Muscle of arm (tissue), 14 donors: ENCODE measurements at places on chromosomes 5 and 9. TPM values are rescaled to one million over a fixed set of nuclear protein-coding genes. Genes with fewer than 3 reads are reported as not detected.

Gene OTP
- polyA plus RNA-seq = not detected

Gene GRM6
- 0.42 TPM for polyA plus RNA-seq

Gene FGF10
- polyA plus RNA-seq = 9.2 TPM

Gene ECM2
- 23.0 TPM for polyA plus RNA-seq

Gene PCDHGB3
- polyA plus RNA-seq = 1.5 TPM

Gene FAM13B
- 35.0 TPM for polyA plus RNA-seq

Gene TTC16
- not detected for polyA plus RNA-seq

DNA sequence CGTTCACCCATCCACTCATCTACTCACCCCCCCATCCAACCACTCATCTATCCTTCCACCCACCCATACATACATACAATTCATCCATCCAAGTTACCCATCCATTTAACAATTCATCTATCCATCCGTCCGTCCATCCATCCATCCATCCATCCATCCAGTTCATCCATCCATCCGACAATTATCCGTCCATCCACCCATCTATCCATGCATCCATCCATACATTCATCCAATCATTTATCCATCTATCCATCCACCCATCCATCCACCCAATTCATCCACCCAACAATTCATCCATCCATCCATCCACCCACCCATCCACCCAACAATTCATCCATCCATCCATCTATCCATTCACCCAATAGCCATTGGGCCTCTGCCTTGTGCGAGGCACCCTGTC is 173.2 kb upstream of the MVB12B start:
- DNase-seq = no peak

DNA sequence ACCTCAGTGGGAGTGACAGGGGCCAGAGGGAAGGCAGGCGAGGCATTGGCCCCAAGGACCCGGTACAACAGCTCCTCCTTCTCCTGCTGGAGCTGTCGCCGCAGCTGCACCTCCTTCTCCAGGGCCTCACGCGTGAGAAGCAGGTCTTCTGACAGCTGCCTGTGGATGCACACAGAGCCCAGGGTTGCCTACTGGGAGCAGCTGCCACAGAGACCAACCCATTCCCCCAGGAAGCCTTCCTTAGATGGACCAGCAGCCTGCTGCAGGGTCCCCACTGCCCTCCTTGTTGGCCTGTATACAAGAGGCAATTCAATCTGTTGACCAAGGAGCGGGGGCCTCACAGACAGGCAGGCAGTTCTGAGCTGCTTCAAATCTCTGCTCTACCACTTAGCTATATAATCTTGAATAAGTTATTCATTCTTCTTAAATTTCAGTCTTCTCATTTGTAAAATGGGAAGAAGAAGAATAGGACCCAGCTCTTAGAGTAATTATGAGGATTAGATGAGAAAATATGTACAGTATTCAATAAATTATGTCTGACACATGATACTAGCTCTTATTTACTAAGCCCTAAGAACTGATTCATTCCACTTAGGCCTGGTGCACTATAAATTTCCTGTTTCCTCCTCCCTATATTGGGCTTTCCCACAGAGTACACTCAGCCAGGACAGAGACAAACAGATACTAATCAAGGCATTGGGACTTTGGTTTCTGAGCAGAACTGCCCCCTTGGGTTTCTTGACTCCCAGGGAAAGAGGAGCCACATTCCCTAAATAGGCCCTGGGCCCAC is 26.1 kb upstream of the ANXA6 start:
- DNase-seq = no peak

GRCh38 chr5:72511366-72511765 is 4.2 kb upstream of the ZNF366 start:
- no peak for DNase-seq

- no peak for DNase-seq
Observed at GRCh38 chr5:23303435-23303834, 204.0 kb upstream of the PRDM9 start.

- no peak for DNase-seq
Observed at GRCh38 chr5:128757196-128757959, 207.9 kb upstream of the SLC27A6 start.

- DNase-seq = no peak
Observed at GRCh38 chr5:145982572-145983318, 46.4 kb downstream of the SH3RF2 start.

DNA sequence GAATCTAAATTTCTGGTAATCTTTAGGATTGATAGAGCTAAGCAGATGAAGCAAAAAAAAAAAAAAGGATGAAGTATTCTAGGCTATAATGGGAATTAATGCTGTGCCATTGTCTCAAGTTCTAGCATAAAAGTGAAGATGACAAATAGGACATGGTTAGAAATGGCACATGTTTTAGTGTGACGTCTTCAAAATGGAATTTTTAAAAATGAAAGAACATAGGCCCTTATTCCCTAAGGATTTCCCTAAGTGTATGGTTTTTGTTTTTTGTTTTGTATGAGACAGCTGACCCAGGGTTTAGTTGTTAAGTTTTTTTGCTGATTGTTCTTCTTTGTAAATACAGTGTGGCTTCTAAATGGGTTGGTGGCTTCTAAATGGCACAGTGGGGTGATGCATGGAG is 7.1 kb downstream of the TLE4 start:
- DNase-seq = no peak

- DNase-seq = no peak
Observed at GRCh38 chr9:93112864-93113389, 16.9 kb downstream of the CARD19 start.

GRCh38 chr5:56421246-56422075 is 188.3 kb upstream of the ANKRD55 start:
- no peak for DNase-seq

DNA sequence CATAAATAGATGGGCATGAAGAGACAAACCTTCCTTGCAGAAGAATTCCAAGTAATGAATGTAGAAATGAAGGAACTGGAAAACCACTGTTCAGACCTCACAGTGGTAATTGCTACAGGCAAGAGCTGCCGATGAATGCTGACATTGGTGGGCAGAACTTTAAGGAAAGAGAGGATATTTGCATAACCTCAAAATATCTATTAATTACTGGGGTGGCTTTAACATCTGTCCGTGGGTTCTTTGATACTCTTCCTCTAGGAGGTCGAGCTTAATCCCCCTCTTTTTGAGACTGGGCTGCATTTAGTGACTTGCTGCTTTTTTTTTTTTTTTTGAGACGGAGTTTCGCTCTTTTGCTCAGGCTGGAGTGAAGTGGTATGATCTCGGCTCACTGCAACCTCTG is 34.7 kb downstream of the LAMC3 start:
- DNase-seq = no peak

- DNase-seq = no peak
Observed at GRCh38 chr9:109289931-109290330, 30.9 kb downstream of the EPB41L4B start.

GRCh38 chr5:168992016-168992415 is 308.9 kb downstream of the SLIT3 start:
- DNase-seq = no peak

DNA sequence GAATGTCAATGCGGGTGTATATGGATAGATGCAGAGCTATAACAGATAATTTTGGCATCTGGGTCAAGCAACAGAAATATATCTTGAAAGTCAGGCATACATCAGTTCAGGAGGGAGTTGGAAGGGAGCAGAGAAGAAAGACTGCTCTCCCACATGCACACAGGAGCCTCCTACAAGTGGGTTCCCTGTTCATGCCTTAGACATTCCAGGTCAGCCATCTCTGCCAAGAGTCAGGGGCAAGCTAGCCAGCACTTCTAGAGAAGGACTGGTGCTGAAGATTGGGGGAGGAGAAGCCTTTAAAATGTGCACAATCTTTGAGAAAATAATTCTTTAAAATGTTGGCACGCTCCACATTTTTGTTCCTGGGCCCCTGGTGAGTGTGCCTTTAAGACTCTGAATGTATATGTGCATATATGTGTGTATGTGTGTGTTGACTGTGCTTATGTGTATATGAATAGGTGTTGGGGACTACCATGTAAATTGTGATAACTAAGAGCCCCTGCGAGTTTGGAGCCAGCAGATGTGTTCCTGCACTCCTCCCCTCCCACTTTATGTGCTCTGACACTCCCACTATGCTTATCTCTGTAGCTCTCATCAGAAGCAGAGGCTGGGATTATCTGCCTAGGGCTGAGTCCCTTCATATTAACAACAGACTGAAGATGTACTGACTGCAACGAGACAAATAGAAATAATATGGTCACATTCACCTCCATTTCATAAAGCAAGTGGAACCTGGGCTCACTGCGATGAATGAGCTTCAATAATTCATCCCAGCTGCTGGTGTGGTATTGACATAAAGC is 21.5 kb upstream of the DELE1 start:
- no peak for DNase-seq

DNA sequence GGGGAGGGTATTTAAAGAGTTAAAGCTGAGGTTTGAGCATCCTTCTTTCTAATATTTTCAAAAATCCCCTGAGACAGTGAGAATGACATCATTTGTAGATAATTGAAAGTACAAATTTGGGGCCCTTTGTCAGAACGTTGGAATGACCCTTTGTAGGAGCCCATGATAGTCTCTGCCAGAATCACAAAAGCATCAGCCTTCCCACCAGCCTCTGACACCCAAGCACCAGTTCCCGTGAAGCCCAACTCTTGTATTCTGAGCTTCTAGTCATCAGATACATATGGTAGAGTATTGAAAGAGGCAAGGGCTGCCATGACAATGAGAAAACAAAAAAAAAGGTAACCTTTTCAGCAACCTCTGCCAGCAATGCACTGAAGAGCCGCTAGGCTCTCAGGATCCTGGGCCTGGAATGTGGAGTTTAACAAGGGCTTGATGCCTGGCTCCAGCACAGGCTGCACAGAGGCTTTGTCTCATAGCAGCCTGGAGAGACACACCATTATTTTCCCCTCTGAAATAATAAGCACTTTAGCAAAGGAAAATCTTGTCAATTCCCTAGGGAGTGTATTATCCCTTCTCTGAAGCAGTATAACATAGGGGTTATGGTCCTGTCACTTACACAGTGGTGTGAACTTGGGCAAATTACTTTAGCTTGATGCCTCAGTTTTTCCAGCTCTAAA is 114.4 kb downstream of the ZNF608 start:
- DNase-seq = no peak

DNA sequence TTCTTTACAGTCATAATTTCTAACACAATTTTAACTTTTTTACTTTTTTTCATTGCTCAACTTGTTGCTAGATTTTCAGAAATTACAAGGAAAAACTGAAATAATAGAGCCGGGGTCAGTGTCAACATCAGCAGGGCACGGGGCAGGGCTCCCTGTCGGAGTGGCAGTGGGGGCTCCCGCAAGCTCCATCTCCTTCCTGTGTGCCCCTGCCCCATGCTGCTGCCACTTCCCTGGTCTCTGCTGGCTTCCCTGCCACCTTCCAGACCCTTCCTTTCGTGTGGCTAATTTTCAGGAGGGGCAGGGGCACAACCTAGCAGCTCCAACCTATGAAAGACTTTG is 1.0 kb upstream of the EXOC3 start:
- no peak for DNase-seq

DNA sequence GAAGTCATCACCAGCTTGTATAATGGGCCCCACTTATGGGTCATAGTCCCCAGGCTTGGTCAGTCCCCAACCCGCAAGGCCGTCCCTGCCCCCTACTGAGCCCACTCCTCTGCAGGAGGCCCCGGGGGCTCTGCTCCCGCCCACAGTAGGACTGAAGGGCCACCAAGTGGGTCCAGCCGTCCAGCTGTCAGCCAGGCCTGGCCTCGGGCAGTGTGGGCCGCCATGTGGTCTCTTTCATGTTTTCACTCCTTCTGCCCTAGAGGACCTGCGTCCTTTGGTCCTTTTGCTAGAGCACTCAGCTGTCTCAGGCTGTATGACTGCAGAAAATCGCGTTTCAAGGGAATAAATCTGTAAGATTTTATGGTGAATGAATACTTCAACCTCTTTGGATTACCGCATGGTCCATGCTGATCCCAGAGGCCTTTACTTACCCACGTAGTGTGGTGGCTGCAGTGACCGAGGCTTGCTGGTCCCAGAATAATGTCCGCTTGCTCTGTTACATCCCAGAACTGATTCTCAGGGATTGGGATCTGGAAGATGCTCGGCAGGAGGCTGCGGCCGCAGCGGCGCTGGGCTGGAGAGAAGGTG is 105.7 kb upstream of the FAM120A start:
- no peak for DNase-seq

GRCh38 chr5:62707563-62707962 is 128.9 kb downstream of the LRRC70 start:
- no peak for DNase-seq

- DNase-seq = no peak
Observed at GRCh38 chr9:113519426-113520108, 56.0 kb downstream of the RGS3 start.

DNA sequence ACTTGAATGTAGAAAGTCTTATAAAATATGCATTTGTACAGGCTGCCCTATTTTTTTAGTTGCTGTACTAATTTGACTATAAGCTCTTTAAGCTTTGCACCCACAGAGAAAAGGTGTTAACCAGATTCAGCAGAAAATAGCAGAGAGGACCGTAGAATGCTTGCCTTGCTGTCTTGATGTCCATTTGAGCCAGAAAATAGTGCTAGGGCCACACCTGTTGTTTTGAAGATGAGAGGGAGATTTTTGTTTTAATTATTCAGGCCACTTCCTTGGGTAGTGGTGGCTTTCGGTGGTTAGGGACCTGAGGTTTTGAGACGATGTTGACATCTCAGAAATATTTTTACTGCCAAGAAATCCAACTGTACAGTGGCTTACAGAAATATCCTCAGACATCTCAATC is 196.0 kb downstream of the SPATA31D1 start:
- no peak for DNase-seq

GRCh38 chr9:37820142-37820541 is 19.5 kb downstream of the DCAF10 start:
- no peak for DNase-seq

DNA sequence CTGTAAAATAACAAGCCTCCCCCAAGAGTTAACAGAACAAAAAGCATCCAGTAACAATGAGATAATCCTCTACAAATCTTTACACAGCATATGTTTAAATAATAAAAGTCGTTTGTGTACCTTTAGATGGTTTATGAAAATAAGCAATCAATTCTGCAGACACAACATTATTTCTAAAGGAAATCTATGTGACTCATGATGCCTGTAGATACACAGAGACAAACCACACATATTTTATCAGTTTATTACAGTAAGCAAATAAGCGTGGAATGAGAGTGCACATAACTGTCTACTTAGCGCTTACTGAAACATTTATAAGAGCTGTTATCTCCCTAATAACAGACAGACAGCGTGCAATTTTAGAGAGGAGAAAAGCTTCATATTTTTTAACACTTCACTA is 243.6 kb downstream of the AP3B1 start:
- DNase-seq = no peak

DNA sequence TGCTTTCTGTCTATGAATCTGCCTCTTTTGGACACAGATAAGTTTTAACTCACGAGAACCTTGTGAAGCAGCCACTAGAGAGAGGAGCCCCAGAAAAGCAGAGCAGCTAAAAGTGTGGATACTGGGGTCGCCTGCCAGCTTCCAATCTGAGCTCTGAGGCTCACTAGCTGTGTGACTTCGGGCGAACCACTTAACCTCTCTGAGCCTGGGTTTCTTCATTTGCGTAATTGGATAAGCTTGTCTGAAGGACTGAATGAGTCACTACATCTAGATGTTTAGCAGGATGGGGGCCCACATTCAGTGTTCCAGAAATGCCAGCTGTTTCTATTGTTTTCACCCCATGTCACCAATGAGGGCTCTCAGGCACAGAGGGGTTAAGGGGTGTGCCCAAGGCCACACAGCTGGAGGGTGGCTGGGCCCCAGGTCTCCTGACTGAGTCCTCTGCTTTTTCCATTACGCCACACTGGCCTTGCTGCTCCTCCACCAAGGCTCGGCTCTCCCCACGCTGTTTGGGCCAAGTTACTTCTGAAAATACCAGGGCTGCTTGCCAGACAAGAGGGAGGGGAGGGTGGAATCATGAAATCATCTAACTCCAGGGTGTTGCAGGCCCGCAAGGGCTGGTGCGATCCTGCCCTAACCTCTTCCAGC is 36.2 kb downstream of the SH3PXD2B start:
- DNase-seq = peak; percentile 98
